ENCODE measurements at places on chromosomes 2 and 18.

GRCh38 chr2:25301453-25302352 is 40.0 kb downstream of the DNMT3A start:
- peak; percentile 50 for DNase-seq

DNA sequence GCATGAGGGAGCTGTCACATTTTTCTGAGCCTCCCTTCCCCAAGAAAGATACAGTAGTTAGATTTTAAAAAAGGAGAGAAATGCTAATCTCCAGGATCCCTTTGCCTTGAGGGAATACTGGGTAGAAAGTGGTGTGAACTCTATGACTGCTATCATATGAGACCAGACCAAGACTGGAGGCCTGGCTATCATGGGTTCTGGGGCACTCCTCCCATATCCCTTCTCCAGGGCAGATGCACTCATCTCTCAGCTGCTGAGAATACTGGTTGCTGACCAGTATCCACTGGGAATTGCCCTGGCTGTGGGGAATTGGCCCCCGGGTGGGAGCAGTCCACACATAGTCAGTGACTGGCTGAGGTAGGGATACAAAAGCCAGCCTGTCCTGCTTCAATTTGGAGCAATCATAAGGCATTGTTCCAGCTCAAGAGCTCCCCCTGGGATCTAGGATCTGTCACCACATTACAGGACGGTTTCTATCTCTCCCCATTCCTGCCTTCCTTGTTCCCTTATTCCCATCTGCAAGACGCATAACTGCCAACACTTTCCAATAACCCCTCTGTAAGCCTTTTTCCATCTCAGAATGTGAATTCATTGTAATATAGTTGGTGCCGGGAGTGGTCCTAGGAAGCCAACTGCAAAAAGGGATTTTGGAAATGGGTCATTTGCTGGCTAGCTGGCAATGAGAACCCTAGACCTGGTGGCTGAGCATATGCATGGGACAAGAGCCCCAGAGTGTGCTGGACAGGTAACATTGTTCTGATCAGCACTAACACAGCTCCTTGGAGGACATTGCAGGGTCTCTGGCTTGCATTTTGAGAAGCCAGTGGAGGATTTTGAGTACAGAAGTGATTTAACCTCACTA is 35.4 kb upstream of the REEP1 start:
- no peak for DNase-seq

DNA sequence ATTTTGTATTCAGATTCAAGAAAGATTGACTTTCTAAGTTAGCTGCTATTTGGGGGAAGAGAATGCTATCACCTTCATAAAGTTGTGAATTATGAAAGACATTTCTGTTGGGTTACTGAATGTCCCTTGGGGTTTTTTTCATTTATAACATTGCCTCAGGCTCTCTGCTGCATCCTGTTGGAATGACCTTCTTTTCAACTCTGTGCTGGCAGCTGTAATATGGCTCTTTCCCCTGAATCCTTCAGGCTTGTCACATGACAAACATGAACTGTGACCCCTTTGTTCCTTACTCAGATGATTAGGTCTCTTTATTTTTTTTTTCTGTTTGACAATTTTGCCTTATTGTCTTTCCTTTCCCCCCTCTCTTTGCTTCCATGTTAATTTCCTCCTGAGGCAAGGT is 159.8 kb downstream of the TAF4B start:
- no peak for DNase-seq

DNA sequence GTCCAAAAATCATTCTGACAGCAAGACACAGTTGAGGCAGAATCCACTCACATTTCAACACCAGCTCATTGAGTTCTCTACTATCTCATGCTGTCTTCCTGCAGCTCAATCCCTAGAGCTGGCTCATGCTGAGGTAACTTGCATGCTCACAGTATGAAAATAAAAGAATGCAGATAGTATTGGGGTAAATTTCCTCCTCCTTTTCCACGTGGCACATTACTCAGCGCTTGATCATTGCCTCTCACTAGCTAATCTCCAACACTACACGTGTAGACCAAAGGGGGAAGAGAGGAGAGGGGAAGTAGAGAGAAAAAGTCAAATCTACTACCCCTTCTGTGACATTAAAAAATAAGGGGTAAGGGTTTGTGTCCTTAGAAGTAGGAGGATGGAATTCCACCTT is 300.6 kb downstream of the AFF3 start:
- DNase-seq: no peak

GRCh38 chr2:63058144-63058920 is 7.7 kb downstream of the OTX1 start:
- no peak for DNase-seq

- DNase-seq: no peak
Measured at GRCh38 chr2:151157000-151157735, 104.5 kb downstream of the RBM43 start.

DNA sequence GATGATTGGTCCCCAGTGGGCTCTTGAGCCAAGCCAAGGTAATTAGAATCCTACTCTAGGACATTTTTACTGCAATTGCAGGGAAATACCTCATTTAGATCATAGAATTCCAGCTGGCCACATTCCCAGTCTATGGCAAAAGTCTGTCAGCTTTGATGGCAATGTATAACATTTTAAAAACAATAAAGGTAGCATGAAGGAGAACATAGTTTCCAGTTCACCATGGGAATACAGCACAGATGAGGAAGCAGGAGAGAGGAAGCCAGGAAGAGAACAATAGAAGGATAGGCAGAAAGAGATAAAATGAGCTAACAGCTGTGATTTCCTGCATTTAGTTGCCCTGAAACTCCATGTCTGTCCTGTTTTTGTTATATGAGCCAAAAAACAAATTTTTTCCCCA is 897.3 kb upstream of the DDX18 start:
- DNase-seq: no peak

- no peak for DNase-seq
Measured at GRCh38 chr2:176443946-176444345, 174.7 kb downstream of the MTX2 start.

DNA sequence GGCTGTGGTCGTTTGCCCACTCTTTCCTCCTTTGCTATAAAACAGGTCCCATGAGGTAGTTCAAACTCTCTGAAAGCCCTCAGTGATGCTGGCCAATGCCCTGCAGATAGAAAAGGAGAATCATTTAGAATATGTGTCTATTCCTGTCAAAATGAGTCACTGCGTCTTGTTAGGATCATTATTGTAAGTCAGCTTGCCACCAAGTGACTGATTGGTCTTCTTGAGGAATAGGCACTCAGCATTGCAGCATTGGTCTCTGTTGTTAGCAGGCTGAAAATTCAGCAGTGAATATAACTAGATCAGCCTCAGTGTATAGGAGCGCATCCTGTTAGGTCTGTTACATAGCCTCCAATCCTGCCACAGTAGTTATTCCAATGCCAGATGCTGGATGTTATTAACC is 28.9 kb downstream of the PRKRA start:
- DNase-seq: no peak

GRCh38 chr2:240594511-240595380 is 8.2 kb downstream of the CAPN10 start:
- DNase-seq: peak; percentile 44

- no peak for DNase-seq
Measured at GRCh38 chr18:79720359-79720733, 40.7 kb downstream of the CTDP1 start.

GRCh38 chr2:143231254-143231645 is 102.0 kb downstream of the ARHGAP15 start:
- DNase-seq: no peak

- DNase-seq: no peak
Measured at GRCh38 chr18:21074336-21075323, 37.0 kb downstream of the ROCK1 start.

DNA sequence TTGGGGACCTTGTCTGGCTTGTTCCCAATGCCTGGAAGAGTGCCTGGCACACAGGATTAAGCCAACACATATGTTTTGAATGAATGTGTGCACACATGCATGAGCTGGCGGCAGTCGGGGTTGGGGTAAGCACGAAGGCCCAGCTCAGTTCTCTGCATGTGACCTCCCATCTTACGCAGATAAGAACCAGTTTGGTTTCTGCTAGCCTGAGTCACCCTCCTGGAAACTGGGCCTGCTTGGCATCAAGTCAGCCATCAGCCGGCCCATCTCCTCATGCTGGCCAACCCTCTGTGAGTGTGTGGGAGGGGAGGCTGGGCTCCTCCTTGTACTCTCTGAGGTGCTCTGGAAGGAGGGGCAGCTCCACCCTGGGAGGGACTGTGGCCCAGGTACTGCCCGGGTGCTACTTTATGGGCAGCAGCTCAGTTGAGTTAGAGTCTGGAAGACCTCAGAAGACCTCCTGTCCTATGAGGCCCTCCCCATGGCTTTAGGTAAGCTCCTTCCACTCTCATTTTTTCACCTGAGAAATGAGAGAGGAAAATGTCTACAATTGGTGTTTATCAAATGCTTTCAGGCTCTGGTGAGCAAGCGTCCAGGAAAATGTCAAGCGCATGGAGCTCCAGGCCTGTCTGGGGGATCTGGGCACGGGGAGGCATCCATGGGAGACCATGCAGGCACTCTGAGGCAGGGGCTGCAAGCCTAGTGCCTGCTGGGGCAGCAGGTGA is 9.7 kb upstream of the IL1RN start:
- DNase-seq: no peak

DNA sequence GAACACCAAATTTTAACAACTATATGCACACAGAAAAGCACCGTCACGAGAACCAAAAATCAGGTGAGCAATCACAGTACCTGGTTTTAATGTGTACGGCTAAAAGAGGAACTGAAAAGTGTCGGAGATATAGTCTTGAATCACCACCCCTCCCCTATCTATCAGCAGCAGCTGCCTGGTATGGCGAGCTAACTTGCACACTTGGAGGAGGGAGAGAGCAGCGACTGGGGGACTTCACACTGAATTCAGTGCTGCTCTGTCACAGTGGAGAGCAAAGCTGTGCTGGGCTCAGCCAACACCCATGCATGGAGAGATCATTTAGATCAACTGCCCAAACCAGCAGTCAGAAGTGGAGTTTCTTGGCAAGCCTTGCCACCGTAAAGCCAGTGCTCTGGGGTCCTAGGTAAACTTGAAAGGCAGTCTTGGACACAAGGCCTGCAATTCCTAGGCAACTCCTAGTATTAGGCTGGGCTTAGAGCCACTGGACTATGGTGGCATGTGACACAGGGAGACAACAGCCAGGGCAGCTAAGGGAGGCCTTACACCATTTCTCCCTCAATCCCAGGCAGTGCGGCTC is 89.2 kb upstream of the CD226 start:
- DNase-seq: no peak

DNA sequence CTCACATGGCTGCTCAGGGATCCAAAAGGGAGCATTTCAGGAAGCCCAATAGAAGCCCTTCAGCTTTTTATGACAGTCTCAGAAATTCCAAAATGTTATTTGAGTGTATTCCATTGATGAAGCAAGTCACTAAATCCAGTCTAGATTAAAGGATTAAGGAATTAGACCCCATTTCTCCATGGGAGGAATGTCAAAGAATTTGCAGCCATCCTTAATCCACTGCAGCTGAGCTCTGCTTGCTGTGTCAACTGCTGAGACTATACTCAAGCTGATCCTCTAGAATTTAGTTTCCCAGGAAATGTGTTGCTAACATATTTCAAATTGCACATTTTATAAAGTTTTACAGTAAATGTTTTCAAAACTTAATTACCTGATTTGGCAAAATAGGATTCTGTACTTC is 28.4 kb upstream of the C2orf69 start:
- no peak for DNase-seq

DNA sequence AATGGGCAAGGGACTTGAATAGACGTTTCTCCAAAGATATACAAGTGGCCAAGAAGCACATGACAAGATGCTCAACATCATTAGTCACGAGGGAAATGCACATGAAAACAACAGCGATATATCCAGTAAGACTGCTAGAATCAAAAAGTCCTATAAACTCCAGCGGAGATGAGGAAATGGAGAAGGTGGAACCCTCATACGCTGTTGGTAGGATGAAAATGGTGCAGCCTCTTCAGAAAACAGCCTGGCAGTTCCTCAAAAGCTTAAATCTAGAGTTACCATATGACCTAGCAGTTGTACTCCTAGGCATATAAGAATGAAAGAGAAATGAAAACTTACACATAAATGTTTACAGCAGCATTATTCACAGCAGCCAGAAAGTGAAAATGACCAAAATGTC is 48.1 kb downstream of the HPCAL1 start:
- DNase-seq: no peak

DNA sequence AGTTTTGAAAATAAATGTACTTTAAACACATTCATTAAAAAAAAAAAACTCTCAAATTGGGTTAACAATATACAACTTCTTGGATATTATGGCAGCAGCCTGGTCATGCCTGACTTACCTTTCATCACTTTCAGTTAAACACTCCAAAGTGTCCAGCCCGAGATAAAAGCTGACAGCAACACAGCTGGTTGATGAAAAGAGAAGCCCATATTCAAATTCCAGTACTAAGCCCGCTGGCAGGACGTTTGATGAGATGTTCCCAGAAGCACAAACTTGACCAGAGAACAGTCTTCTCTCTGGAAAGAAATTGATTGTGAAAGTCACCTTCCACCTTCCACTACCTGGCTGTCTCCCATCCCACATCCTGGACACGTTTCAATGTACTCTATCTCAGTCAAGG is 586.3 kb downstream of the TDRD15 start:
- DNase-seq: no peak

- DNase-seq: no peak
Measured at GRCh38 chr18:54558609-54559585, 32.1 kb upstream of the DYNAP start.

GRCh38 chr2:96530144-96530430 is 6.5 kb upstream of the ARID5A start:
- DNase-seq: no peak

- no peak for DNase-seq
Measured at GRCh38 chr2:154489266-154489858, 209.1 kb upstream of the KCNJ3 start.

- no peak for DNase-seq
Measured at GRCh38 chr2:37230581-37230980, 815 bp downstream of the CEBPZ start.

DNA sequence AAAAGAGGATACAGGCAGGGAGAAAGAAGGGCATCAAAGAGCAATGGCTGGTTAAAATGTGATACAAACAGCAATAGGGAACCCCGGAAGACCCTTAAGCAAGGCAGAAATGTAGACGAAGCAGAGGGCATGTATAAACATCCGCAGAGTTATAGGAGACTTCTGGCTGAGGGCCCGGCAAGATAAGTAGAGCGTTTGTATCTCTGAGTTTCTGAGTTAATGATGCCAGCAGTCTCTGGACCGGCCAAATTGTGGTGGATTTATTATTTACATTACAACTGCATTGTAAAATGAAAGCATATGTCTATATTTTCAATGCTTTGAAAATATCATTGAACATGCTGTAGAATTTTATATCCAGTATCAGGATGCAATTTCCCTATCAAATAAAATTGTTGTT is 148.0 kb upstream of the KCTD1 start:
- no peak for DNase-seq

DNA sequence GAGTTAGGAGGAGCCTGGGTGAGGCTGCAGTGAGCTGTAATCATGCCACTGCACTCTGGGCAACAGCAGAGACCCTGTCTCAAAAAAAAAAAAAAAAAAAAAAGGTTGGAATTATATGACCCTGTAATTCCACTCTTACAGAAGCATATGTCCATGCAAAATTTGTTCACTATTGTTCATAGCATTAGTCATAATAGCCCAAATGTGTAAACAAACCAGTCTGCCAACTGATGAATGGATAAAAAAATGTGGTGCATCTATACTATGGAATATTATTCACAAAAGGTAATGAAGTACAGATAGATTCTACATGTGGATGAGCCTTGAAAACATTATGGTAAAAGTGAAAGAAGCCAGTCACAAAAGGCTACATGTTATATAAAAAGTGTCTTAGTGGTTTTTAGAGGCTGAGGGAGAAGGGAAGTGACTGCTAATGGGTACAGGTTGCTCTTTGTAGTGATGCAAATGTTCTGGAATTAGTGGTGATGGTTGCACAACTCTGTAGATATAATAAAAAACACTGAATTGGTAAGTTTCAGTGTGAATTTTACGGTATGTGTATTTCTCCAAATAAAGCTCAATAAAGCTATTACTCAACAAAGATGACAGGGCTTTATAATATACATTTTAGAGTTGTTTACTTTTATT is 9.4 kb downstream of the COA5 start:
- no peak for DNase-seq
